ENCODE measurements at places on chromosomes 1 and 21. TPM values are rescaled to one million over a fixed set of nuclear protein-coding genes. Genes with fewer than 3 reads are reported as not detected.

The DYNLT5 gene
- not detected for total RNA-seq

GRCh38 chr1:114379987-114380386 lies 131.0 kb downstream of the TRIM33 start:
- peaks cover 4% of the 10 kb centered on the region for H3K36me3 ChIP-seq
- no peak overlapping the region for H3K4me3 ChIP-seq
- no peak overlapping the region for H3K27ac ChIP-seq
- no peak for DNase-seq

DNA sequence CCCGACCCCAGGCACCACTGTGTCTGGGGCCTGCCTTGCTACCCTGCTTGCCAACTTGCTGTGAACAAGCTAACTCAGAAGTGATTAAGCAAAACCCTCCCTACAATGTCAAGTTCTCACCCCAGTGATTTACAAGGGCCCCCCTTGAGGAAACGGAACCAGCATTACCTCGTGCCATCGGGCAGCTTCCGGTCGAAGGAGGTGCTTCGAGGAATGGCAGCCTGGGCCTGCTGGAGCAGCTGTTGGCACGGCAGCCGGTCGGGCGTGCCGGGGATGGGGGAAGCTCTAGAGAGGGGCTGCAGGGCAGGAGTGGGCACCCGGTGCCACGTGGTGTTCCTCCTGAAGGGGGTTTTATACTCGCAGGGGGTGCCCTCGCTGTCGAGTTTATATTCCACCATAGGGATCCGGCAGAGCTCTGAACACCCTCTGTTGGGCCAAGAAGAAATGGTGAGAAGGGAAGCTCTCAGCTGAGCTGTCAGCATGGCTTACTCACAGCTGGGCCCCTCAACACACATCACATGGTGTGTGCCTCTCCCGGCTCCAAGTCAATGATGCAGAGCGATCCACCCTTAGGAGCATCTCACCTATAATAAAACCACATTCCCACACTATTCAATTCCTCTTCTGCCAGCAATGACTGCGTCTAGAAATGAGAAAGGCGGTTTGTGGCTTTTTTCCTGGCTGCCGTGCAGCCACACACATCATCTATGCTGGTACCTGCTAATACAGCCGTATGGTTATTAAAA lies 184.4 kb downstream of the SIPA1L2 start:
- H3K27me3 ChIP-seq, result no peaks in the 10 kb centered on the region

DNA sequence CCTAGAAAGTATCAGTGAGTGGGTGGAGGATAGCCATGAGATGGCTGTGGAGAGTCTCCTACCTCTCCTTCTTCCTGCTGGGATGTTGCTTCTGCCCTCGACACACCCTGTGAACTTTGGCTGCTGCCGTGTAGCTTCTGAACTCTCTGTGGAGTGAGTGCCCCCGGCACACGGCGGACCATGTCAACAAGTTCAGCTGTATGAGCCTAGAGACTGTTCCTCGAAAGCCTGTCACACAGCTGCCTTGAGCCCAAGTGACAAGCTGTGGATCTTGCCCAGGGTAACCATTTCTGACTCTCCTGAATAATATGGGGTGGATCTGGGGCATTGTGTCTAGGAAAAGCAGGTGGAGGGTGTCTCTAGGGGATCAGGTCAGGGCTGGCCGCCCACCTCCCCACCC lies 143.2 kb downstream of the NOS1AP start:
- DNase-seq, result no peak
- peaks cover 4% of the 10 kb centered on the region for H3K27me3 ChIP-seq

All from activated CD8-positive, alpha-beta T cell treated with anti-CD3 and anti-CD28 coated beads for 36 hours (primary cell).